Activated naive CD4-positive, alpha-beta T cell treated with anti-CD3 and anti-CD28 coated beads, Interleukin-2, amount 50 U/mL, for 16 hours (primary cell): ENCODE measurements at places on chromosomes 5 and 9.

DNA sequence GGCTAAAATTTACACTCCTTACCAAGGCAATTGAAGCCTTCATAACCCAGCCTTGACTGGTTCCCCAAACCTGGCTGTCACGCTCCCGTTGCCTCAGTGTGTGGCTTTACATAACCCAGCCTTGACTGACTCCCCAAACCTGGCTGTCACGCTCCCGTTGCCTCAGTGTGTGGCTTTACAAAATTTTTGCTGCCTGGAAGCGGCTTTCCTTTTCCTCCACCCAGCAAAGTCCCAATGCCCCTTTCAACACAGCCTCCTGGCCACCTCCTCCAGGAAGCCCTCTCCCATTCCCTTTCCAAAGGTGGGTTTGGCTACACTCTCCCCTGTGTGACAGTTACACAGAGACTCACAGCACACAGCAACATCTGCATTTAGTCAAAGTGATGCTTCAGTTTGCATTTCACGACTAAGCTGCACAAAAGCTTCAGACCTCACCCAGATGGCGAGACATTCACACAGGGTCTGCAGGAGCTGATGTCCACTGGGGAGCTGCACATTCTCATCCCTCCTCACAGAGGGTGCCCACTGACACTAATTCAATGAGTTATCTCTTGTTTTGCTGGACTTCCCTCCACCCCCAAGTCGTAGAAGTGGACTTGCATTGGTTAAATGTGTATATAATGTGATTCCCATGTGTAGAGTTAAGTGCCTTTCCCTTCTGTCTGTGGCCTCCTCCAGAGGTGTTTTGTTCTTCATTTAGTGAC, 156.6 kb upstream of the PHYKPL start:
- no peak for DNase-seq

GRCh38 chr5:82374637-82375036, 96.5 kb upstream of the RPS23 start:
- no peak for DNase-seq

DNA sequence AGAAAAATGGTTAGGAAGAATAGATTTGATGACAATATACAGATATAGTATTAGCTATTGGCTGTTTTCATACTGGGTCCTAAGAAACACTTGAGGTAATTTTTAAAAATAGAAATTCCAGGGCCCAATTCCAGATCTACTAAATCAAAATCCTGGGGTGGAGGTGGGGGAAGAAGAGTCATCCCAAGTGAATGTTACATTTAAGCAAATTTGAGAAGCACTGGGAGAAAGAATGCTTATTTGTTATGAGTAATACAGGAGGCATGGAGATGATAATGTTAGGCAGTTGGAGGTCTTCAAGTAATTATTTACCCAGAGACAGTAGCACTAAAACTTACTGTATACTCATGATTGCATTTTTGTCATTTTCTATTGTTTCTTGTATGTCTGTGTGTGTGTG, 93.0 kb upstream of the DAB2 start:
- DNase-seq = no peak

DNA sequence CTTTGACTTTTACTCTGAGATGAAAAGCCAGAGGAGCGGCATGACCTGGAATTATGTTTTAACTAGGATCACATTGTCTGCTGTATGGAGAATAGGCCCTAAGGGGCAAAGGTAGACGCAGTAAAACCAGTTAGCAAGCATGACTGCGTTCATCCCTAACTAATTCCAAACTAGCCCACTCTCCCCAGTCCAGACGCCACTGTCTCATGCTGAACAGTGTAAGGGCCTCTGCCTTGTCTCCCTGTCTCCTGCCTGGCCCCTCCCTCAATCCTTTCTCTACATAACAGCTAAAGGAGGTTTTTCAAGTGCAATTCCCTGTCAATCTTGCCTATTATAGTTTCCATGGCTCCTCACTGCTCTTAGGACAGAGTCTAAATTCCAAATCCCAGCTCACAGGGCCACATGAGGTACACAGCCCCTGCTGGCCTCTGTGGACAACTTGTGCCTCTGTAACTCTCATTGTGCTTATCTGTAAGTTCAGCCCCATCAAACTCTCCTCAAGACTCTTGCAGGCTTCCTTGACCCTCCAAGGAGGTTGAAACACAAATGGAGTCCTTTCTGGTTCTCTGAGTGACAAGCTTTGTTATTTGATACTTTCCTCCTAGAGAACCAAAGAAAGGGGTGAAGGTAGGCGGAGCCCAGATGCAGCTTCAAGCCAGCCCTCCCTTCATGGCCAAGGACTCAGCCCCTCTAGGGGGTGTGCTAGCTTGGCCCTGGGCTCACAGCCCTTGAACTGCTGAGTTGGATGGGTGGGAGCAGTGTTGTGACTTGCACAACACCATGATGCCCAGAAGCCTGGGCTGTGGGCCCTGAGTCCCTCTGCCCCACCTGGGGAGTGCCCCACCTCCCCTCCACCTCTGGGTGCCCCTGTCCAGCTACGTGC, 16.0 kb upstream of the SLC22A4 start:
- no peak for DNase-seq

DNA sequence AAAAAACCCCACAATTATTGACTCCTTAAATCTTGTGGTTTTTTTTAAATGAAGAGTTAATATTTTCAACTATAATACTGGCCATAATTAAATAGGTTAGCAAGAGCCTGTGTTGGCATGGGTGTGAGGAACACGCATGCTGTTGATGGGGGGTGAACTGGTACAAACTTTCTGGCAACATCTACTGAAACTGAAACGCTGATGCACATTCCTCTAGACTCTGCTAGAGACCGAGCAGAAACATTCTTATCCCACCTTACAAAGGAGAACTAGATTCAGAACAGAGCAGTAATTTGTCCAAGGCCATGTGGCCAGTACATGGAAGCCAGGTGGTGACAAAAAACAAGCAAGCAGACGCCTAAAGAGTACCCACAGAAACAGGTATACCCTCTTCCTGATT, 2.4 kb downstream of the BICD2 start:
- DNase-seq = no peak

- DNase-seq = no peak
These were observed 233.0 kb downstream of the SGCD start for GRCh38 chr5:156560002-156560401.

DNA sequence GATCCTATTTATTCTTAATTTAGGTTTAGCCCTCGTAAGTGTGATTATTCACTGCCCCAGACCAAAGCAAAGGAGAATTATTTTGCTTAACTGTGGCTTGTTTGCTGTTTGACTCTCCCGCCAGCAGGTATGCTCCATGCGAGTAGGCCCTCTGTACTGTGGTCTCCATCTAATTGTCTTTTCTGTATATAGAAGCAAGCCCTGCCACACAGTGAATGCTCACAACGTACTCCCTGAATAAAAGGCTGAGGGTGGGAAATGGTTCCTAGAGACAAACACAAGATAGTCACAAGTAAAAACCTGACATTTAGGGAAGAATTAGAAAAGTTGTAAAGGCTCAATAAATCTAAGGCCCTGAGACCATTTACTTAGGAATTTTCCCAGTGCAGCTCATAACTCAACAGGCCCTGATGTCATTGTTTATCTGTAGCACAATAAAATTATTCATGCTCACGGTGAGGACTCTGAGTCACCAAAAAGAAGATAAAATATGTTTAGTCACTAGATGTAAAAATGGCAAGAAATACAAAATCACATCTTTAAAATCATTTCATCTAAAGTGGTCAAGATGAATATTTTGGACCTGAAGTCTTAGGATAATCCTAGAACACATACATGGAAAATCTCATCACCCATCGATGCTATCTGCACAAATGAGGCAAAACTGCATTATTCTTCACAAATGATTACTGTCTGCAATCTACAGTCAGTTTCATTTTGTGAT, 473.2 kb downstream of the ENC1 start:
- DNase-seq = no peak

GRCh38 chr9:91320299-91320698, 41.4 kb downstream of the AUH start:
- no peak for DNase-seq

DNA sequence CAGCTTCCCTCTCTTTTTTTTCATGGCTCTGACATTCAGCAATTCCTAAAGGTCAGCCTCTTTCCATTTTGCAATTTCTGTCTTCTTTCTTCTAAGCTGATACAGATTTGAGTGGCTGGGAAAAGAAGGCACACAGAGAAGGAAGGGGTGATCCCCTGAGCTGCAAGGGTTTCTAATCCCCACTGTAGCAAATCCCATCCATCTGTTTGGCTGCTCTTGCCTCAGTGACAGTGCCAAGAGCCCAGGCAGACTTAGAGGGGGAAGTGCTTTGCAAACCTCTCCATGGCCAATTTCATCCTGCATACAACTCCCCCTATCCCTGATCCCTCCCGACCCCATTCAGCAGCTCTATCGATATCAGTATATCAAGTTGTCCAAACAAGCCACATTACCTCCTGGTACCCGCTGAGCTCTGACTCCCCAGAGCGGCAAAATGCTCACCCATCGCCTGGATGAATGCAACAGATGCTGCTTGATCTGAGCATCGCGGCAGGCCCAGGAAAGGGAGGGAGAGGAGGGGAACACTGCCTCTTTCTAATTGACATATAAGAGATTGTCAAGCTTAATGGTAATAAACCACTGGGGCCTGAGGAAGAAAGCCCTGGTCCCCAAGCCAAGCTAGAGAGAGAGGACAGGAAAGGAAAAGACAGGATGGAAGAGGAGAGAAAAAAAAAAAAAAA, 268.9 kb downstream of the ASTN2 start:
- DNase-seq = no peak

DNA sequence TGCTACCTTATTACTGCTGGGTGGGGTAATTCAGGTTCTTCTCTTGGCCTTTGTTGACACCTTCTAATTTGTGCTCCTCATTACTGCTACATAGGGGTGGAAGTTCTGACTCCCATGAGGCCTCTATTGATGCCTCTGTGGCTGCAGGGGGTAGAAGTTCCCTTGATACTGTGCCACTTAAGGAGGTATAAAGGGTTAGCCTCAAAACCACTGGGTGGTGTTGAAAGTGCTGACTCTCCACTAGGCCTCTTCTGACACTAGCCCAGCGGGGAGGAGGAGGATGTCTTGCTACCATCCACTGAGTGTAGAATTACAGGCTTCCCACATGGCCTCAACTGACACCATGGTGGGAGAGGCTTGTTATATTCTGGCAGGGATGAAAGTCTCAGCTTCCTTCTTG, 36.7 kb upstream of the CCDC112 start:
- DNase-seq = no peak

DNA sequence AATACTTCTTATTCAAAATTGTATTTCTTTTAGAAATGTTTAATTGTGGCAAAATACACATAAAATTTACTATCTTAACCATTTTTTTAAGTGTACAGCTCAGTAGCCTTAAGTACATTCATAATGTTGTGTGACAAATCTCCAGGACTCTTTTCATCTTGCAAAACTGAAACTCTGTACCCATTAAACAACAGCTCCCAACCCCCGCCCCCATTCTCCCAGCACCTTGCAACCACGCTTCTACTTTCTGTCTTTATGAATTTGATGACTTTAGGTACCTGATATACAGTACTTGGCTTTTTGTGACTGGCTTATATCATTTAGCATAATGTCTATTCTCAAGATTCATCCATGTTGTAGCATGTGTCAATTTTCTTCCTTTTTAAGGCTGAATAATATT, 2.8 kb upstream of the IL5 start:
- peak; percentile 56 for DNase-seq

DNA sequence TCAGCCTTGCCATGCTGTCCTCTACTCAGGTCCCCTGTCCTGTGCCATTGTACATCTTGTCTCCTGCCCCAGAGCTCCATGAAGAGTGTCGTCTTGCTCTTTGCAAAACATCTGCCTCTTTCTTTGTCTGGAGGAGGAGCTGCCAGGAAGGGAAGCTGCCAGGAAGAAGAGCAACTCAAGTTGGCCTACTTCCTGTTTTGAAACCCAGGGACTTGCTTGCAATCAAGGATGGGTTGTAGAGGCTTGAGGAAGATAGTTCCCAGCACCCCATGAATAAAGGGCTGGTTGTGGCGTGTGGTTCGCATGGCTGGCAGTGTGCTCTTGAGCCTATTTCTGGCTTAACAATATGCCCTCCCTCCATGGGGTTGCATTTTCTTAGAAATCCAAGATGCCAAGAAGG, 53.0 kb upstream of the CPEB4 start:
- no peak for DNase-seq

DNA sequence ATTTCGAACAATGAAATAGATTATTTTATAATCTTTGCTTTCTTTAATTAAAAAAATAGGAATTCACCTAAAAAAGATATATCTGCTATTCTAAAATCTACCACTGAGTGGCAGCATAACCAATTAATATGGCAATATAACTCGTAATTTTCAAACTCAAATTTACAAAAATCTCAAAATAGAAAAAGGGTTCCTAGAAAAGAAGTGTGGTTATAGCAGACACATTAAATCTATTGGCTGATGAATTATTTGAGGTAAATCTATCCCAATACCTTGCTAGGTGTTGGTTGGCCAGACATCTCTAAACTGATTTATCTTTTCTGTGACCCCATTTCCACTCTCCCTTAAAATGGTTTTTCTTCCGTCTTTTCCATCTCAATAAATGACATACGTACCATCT, 30.2 kb upstream of the NRG2 start:
- DNase-seq = no peak

GRCh38 chr9:123049589-123050222, 16.2 kb downstream of the GPR21 start:
- no peak for DNase-seq

DNA sequence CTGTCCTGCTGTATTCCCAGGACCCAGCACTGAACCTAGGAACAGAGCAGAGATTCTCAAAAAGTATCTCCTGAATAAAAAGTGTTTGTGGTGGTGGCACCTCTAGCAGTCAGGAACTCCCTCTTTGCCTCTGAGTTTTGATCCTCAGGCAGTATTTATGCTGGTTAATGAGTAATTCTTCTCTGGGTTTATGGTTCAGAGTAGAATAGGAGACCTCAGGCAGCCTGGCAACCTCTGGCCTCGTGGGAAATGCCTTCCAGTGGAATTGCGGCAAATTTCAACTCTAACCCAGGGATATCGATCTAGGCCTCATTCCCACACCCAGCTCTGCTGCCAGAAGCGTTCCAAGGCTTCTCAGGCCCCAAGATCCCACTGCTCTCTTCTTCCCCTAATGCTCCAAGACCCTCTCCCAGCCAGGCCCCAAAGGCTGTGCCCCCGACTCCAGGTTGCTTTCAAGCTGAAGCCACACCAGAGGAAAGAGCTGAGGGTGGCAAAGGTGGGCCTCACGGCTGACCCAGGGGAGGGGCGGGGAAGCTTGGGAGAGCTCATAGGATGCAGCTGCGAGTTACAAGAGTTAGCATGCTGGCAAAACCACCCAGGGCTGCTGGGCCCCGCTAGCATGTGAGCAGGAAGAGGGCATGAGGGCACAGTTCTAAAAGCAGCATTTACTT, 10.9 kb upstream of the HDHD3 start:
- DNase-seq = no peak

DNA sequence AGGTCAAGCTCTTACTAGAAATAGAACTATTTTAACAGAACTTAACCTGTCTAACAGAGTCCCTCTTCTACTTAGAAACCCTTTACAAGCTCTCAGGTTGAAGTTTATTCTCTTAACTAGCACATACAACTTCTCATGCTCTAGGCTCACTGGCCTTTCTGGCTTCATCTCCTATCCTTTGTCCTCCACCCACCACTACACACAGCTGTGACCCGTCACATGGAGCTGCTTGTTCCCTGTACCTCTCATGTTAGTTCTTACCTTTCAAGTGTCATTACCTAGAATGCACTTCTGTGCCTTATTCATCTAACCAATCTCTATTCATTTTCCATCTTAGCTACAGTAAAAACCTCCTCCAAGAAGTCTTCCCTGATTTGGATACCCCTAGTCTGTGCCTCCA, 89.4 kb upstream of the APC start:
- DNase-seq = no peak

GRCh38 chr5:377326-377981, 55.9 kb downstream of the AHRR start:
- DNase-seq = peak; percentile 4

- peak; percentile 26 for DNase-seq
These were observed 14.1 kb upstream of the OR2S2 start for GRCh38 chr9:35972093-35972492.

GRCh38 chr5:131539251-131539650, 95.8 kb downstream of the RAPGEF6 start:
- DNase-seq = no peak
